ENCODE measurements at places on chromosomes 1 and 21.
A peak's percentile ranks its signal among the peaks of the same experiment; 100 is the strongest.

GRCh38 chr1:236516929-236517704 lies 6.7 kb upstream of the LGALS8 start:
- peak; percentile 42 for DNase-seq

DNA sequence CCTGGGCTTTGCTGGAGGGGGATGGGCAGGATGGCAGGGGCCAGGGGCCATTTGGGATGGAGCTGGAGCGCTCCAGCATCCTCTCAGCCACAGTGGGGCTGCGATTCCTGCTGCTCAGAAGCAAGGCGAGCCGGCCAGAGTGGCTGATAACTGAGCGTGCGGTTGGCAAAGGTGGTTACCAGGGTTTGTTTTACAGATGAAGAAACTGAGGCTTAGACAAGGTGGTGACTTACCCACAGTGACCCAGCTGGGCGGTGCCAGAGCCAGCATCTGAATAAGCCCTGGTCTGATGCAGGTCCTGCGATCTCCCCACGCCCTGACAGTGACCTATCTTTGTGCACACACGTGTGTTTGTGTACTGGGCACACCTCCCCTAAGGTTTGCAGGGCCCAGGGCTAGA lies 5.9 kb upstream of the PRXL2B start:
- DNase-seq = no peak

- DNase-seq = no peak
Observed at GRCh38 chr21:31260790-31261189, 83.3 kb downstream of the TIAM1 start.

GRCh38 chr1:36512842-36513241 lies 30.1 kb upstream of the CSF3R start:
- no peak for DNase-seq

DNA sequence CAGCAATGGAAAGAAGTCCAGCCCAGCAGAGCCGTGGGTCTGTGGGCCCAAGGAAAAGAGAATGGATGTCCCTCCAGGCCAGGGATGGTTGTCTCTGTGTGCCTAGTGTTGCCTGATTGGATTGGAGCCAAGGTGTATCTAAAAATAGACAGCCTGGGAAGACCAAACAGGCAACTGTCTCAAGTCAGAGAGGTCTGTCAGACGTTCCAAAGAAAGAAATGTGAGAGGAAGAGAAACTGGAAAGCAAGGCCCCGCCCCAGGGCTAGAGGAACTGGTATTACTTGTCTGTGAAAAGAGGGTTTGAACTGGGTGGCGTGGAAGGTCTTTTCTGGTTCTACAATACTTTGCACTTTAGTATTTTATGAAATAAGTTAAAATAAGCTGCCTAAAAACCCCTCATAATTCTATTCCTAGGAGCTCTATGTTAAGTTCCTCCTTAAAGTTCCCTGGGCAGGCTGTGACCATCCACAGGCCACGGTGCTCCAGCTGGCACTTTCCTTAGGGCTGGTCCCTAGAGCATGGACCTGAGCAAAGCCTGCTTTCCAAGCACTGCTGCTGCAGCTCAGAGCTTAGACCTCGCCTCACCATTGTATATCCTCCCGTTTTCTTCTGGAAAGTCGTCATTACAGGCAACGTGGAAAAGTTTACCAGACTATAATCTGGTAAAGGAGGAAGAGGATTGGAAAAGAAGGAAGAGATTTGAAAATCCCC lies 151.6 kb downstream of the DISC1 start:
- DNase-seq = no peak

GRCh38 chr1:171506525-171507304 lies 21.4 kb downstream of the PRRC2C start:
- no peak for DNase-seq

DNA sequence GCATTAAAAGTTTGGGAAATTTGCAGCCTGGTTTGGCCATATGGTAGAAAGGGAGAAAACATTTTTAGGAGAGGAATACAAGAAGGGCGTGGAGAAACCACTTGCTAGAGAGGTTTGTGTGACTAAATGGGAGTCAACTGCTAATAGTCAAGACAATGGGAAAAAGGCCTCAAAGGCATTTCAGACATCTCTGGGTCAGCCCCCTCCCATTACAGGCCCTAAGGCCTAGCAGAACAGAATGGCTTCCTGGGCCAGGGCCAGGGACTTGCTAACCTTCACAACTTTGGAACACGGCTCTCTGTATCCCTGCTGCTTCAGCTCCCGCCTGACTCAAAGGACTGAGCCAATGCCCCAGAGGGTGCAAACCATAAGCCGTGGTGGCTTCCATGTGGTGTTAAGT lies 752.3 kb upstream of the ADAMTS5 start:
- DNase-seq = no peak

DNA sequence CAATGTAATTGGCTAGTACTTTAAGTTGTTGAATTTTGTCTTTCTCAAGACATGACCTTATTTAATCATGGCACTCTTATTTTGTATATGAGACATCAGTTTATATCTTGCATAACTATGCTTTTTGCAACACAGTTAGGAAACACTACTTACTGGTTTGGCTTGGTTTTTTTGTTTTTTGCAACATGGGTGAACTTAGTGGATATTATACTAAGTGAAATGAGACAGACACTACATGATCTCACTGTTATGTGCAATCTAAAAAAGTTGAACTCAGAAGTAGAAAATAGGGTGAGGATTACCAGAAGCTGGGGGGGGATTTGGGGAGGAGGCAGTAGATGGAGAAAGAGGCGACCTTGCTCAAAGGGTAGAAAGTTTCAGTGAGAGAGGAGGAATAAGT lies 132.1 kb downstream of the PLA2G4A start:
- DNase-seq = no peak

DNA sequence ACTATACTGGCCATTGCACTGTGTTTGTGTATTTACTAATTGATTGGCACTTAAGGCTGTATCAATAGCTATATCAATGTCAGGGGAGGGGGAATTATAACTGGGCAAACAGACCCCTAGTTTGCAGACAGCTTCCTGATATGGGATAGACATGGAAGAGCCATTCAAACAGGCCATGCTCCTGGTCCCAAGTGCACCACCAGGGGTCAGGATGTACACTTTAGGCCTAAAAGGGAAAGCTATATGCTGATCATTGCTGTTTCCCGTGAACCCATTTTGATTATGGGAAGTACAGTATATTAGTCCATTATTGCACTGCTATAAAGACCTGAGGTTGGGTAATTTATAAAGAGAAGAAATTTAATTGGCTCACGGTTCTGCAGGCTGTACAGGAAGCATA lies 124.9 kb upstream of the BACE2 start:
- DNase-seq = no peak

DNA sequence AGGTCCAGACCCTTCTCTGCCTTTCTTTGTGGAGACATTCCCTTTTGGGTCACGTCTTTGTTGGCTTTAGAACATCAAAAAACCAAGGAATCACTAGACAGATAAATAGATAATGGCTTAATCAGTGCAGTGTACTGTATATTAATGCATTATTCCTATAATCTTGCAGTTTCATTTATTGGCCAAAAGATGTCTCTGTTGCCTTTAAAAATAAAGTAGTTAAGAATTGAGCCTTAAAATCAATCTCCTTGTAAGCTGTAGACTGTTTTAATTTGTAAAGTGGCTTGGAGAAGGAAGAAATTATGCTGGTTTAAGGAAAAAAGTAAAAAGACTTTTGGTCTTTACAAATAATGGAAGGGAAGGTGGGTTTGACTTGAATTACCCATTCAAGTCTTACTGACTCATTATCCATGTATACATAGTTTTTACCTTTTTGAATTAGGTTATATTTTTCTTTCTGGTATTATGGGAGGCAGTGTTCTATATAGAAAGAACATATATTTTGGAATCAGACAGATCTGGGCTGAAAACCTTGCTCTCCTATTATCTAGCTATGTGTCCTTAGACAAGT lies 84.6 kb downstream of the VPS13D start:
- no peak for DNase-seq

DNA sequence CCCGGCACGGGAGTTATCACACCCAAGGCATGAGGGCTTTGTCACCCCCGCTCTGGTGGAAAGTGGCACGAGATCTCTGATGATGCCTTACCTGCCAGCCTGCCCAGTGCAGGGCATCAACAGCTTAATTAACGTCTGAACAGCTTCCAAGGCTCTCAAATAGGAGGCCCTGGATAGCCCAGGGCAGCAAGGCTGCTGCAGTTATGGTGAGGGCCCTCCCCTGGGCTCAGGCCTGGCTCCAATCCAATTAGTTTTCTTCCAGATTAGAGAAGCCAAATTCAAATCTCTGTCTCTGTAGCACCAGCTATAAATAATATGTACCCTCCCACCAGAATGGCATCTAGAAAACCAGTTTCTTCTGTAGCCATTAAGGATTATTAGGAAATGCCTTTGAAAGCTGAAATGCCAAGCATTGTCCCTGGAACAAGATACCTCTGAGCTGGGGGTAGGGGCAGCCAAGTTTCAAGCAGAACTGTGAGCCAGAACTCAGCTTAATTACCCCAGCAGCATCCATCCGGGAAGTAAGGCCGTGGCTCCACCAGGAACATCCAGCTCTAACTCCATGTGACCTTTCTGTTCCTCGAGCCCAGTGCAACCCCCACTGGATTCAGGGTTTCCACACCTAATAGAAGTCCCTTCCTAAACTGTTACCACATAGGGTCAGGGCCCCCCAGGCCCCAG lies 12.5 kb downstream of the QSOX1 start:
- no peak for DNase-seq

DNA sequence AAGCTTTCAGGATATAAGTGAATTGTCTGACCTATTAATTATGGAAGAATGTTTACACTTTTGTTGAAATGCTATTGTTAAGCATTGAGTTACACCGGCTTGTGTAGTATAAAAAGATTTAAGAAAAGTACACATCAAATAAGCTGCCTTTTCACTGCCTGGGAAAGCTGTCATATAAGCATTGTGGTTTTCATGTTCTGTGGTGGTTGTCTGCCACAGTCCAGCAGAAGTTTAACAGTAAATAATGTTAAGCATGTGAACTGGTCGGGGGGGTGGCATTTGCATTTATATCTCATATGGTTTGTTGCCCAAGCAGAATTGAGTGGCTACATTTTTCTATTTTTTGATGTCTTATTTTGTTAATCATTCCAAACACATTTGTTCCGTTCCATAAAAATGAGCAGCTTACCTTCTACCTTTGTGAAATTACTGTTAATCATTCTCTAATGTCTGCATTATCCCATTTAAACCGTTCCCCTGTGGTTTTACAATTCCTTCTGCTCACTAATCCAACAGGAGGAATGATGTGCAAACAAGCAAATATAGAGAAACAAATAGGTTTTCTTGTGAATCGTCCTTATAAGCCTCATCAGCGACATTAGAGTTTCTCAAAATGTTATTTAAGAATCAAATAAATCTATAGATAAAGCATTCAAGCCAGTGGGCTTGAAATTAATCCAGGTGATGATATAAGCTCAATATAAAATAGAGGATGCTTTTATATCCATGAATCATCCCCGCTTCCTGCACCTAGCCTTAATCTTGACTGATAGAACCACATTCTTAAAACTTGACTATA lies 160.8 kb upstream of the SAMSN1 start:
- DNase-seq = no peak

- DNase-seq = no peak
Observed at GRCh38 chr1:111832521-111833155, 76.9 kb downstream of the DDX20 start.

GRCh38 chr1:246597340-246597739 lies 31.1 kb downstream of the CNST start:
- DNase-seq = no peak

- no peak for DNase-seq
Observed at GRCh38 chr1:96565546-96565945, 156.0 kb upstream of the PTBP2 start.

DNA sequence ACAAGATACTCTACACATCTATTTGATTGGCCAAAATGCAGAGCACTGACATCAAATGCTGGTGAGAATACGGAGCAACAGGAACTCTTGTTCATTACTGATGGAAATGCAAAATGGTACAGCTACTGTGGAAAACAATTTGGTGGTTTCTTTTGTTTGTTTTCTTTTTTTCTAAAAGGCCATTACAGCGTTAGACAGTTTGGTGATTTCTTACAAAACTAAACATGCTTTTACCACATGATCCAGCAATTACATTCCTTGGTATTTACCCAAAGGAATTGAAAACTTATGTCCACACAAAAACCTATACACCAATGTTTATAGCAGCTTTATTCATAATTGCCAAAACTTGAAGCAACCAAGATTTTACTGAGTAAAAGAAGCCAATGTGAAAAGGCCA lies 66.4 kb upstream of the FBXO28 start:
- DNase-seq = no peak

DNA sequence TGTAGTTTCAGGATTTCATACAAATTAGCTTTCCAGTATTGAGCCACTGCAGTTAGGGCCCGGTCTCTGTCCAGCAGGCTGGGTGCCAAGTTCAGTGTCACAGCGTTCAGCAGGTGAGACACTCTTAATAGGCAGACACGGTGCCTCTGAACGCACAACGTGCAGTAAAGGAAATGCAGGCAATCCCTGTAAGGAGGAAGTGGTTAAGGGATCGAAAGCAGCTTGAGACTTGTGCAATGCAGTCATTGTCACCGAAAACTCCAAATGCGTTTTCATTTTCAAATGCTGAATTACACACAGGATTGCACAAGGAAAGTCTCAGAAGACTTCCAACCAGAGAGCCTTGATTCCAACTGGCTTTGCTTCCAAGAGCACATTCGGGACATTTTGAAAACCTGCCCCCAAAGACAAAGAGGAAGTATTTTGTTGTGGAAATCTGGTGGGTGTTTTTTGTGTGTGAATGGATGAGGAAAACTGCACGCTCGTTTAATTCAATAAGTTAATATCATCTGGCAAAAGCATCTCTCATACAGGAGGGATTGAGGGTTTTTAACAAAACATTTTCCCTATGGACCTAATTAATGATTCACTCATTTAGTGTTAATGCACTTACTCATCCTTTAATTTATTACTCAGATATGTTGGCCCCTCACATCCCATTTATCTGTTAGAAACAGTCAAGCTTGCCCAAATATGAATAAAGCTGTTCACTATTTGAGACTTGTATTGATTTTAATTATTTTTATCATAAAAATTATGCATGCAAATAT lies 61.6 kb downstream of the PTGS2 start:
- peak; percentile 41 for DNase-seq

All from stimulated activated naive CD4-positive, alpha-beta T cell (primary cell).